ENCODE measurements at places on chromosomes 2 and 18.

DNA sequence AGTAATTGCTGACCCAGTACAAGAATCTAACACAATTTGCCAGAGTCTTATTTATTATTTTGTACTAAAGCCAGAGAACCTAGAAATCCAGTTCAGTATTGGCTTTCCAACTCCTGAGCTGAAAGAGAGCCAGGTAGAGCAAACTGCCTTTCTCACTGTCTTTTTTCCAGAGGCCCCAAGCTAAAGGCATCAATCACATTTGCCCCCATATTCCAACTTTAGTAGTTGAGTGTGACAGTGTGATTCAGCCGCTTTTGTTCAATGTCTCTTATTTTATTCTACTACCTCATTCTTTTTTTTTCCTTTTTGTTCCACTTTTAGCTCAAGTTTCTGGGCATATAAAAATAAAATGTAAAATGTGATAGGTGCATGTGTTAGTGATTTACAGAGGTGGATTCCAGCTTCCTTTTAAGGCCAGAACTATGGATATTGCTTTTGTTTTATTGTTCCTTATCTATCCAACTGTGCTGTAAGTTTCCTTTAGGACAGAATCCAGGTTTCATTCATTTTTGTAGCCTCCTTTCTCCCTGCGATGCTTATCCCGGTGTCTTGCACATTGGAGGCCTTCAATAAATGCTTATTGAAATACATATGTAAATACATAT, 153.0 kb downstream of the ZEB2 start:
- DNase-seq: no peak

GRCh38 chr2:179424571-179424970, 159.9 kb upstream of the SESTD1 start:
- no peak for DNase-seq

- DNase-seq: no peak
Measured at GRCh38 chr2:148067801-148068200, 46.9 kb downstream of the MBD5 start.

DNA sequence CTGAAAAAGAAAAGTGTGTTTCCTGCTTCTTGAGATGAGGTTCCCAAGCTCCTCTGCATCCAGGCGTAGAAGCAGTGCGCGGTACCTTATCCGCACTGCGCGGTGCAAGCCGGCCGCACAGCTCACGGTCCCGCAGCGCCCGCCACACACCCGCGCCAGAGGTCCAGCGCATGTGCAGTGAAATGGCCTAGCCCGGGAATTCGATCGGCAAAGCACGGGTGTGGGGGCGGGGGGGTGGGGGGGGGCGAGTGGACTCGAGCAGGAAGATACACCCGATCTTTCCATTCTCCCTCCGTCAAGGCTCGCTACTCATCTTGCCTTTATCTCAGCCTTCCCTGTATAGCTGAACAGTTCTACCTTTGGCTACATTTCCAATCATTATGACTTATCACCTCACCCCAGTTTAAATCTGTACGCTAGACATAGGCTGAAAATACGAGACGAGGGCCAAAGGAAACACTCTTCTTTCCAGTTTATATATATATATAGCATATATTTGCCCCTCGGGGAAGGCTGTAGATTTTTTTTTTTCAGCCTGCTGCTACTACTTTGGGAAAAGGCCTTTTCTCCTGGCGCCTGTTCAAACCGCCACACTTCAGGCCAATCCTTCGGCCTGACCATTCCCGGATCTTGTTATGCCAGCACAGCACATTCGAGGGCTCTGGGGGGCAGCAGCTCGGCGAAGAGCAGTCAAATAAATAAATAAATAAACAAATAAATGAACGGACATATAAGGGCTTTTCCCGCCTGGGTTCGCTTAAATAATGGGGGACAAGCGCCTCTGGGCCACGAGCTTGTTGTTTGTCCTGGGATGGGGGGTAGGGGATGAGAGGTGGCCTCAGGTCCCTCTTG, 10.4 kb downstream of the HOXD8 start:
- no peak for DNase-seq

- DNase-seq: no peak
Measured at GRCh38 chr2:129759472-129760010, 219.9 kb upstream of the RAB6C start.

- DNase-seq: no peak
Measured at GRCh38 chr18:74898965-74899364, 301.3 kb downstream of the ZNF407 start.

DNA sequence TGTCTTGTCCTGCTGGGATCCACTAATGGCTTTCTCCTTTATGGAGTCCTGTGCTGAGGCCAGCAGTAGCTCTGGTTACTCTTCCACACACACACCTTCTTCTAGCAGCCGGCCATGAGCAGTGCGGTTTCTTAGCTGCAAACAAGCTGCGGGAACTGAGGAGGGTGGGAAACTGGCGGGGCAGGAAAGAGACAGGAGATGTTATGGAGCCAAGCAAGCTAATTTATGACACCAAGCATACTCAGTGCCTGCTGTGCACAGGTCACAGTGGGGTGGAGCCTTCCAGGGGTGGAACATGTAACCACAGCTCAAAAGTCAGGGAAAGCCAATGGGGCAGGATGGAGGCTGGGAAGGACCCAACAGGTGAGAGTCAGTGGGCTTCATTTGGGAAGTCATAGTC, 180.8 kb downstream of the FAM210A start:
- no peak for DNase-seq

All from NCI-H187 (cell line).